NCI-H1417 treated with DMSO at 0.1 percent for 48 hours (cell line): ENCODE measurements at places on chromosomes 2 and 18.

DNA sequence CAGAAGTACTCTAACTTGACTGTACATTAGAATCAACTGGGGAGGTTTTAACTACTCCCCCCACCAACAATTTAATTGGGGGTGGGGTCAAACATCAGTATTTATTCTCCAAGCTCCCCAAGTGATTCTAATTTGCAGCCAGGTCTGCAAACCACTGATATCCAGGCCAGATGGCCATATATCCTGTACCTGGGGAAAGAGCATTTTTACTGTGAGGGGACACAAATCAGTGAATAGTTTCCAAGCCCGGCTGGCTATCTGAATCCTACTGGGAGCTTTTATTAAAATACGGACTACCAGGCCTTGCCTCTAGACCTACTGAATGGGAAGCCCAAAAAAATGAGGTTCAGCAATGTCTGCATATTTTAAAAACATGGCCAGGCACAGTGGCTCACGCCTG is 88.5 kb downstream of the TCF4 start:
- no peak for DNase-seq

DNA sequence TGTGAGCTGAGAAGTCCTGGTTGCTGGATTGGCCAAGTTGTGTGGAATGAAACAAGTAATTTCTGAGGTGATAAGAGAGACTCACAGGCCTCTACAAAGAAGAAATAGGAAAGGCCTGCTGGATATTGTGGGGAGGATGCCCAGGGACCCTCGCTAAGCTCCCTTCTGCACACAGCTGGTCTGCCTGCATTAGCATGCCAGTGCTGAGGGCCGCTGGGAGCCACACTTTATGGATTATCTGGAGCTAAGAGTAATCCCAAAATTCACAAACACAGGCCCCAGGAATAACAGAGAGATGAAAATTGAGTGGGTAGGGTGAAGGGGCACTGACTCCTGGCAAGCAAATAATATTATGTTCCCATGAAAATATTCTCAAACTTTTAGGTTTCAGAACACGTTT is 114.9 kb upstream of the SIX3 start:
- no peak for DNase-seq

DNA sequence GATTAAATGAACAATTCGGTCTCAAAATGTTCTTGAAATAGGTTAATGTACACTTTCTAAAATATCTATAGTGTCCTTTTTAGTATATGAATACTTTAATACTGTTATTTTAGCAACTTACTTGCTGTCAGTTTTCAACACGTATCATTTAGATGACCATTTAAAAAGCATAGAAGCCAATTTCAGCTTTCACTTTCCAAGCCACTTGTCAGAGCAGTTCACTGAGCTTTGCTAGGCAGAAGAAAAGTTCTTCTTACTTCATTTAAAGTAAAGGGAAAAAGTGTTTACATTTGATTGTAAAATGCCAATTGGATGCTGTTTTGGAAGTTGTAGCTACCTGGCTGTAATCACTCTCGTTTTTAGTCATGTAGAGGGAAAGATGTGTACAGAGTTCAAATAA is 126.0 kb downstream of the KCNH7 start:
- DNase-seq, result no peak

DNA sequence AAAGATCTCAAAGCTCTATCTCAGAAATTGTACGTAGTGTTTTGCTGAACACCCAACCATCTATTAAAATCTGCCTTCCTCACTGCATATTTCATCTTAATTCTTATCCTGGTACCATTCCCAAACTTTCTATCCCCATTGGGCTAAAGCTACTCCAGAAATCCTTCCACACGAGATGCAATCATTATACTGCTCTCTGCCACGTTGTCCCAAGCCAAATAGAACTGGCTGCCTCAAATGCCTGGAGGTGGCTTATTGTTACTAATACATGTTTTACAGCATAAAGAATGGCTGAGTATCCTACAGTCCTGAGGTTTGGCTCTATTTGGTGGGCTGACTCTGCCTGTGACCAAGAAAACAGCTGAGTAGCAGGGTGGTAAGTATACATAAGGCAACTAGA is 306.0 kb upstream of the ACVR2A start:
- no peak for DNase-seq

GRCh38 chr2:26922405-26923188 is 47.8 kb upstream of the MAPRE3 start:
- peak; percentile 13 for DNase-seq

- no peak for DNase-seq
Measured at GRCh38 chr2:44838116-44838790, 103.2 kb upstream of the SIX3 start.

DNA sequence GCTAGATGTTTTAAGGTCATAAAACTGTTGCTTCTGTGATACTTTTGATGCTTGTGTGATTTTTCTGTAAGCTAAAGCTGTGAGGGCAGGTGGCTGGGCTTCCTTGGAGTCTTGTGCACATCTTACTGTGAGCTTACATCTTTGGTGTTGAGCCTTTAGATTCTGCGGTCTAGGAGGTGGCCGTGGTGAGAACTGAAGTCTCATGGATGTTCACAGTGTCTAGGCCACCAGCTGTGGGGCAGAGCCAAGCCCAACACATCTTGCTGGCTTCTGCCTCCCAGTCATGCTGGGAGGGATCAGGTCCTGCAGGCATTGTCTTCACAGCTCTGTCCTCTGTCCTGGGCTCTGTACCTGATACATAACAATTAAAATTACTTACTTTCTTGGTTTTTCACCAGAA is 219.7 kb upstream of the HS6ST1 start:
- DNase-seq, result no peak

- peak; percentile 81 for DNase-seq
Measured at GRCh38 chr2:46306330-46306751, 9.1 kb downstream of the EPAS1 start.

DNA sequence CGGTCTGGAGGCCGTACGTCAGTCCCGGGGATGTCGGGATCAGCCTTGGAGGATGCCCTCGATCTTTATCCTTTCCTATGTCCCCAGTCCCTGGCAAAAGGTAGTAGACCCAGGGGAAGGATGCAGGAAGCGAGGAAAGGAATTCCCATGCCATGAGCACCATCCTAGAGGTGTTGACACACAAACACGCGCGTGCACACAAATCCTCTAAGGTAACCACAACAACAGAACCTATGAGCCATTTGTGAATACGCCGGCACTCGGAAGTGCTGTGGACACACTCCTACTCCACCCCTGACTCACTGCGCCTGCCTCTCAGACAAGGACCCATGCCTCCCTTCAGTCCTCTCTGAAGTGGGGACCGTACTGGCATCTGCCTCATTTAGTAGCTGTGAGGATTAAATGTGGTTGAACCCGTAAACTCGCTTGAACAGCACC is 11.3 kb upstream of the MLPH start:
- no peak for DNase-seq

- no peak for DNase-seq
Measured at GRCh38 chr2:187461294-187462261, 13.5 kb upstream of the CALCRL start.

DNA sequence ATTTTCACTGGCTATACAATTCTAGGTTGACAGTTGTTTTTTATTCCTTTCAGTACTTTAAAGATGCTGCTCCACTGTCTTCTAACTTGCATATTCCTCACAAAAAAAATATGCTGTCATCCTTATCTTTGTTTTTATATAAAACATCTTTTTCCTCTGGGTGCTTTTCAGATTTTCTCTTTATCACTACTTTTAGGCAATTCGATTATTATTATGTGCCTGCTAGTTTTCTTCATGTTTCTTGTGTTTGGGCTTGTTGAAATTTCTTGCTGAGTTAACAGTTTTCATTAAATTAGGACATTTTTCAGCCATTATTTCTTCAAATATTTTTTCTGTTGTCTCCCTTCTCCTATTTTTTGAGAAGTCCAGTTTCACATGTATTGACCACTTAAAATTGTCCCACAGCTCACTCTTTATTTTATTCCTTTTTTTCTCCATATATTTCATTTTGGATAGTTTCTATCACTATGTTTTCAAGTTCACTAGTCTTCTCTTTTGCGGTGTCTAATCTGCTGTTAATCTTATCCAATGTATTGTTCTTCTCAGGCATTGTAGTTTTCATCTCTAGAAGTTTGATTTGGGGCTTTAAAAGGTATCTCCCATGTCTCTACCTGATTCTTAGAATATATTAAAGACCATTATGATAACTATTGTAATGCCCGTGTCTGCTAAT is 205.1 kb upstream of the SIX3 start:
- DNase-seq, result no peak

GRCh38 chr2:14884651-14885050 is 252.1 kb downstream of the LRATD1 start:
- no peak for DNase-seq

GRCh38 chr2:120419073-120419472 is 73.1 kb downstream of the INHBB start:
- DNase-seq, result no peak

DNA sequence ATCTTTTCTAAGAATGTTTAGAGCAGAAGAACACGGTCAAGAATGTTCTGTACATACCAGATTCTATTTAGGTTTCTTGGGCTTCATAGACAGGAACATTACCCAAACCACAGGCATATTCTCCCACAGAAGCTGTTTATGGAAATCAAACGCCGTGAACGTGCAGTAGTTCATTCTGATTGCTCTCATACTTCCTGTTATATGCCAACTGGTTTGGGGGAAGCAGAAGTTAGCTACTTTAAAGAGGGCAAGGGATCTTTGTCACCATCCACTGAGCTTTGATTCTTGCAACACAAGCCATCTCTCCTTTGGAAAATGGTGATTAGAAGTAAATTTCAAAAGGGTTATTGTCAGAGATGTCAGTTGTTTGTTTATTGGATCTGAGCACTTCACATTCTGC is 182.2 kb upstream of the NRP2 start:
- DNase-seq, result no peak

- DNase-seq, result no peak
Measured at GRCh38 chr18:13390196-13390595, 171.6 kb downstream of the LDLRAD4 start.

DNA sequence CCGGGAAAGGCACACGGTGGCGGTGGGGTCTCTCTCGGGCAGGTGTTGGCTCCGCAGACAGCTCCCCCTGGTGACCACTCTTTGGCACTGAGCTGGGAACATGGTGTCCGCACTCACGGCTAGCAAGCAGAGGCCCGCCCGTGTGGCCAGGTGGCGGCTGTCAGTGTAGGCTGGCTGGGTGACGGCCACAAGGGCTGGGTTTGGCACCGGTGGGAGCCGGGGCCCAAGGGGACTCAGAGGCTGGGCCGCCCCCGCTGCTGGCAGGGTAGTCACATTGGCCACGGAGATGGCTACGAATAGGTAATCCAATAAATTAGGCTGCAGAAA is 1071.7 kb downstream of the RPIA start:
- no peak for DNase-seq

DNA sequence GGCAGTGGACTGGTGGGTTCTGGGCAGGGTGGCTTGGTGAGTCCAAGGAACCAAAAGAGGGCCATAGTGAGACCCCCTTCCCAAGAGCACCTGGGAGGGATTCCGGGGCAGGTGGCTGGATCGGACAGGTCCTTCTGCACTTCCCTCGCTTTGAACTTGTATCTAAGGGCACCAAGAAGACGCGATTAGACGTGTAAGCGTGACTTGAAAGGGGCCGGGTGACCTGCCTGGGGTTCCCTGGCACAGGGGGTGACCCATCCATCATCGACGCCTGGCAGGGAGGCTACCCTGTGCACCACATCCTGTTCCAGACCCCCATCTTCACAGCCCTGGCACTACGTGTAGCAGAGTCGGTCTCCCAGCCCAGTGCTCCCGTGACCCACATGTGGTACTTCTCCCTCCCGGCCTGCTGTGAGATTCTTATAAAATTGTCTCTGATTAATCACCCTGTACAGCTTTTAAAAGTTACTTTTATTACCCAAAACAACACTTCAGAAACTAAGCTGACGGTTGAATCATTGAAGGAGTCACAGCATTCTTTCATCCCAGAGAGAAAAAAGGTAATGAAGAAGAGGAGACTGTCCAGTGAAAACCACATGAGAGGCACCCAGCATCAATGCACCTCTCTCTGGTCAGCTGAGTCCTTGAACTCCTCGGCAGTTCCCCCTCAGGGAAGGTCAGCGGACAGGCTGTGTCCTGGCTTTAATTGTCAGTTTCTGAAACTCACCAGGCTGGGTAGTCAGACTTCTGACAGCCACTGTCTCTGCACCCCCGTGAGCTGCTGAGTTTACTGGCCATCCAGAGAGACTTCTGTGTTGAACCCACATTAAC is 13.0 kb downstream of the SH3BP4 start:
- DNase-seq, result no peak

GRCh38 chr2:6290217-6291015 is 575.3 kb downstream of the CMPK2 start:
- DNase-seq, result no peak

DNA sequence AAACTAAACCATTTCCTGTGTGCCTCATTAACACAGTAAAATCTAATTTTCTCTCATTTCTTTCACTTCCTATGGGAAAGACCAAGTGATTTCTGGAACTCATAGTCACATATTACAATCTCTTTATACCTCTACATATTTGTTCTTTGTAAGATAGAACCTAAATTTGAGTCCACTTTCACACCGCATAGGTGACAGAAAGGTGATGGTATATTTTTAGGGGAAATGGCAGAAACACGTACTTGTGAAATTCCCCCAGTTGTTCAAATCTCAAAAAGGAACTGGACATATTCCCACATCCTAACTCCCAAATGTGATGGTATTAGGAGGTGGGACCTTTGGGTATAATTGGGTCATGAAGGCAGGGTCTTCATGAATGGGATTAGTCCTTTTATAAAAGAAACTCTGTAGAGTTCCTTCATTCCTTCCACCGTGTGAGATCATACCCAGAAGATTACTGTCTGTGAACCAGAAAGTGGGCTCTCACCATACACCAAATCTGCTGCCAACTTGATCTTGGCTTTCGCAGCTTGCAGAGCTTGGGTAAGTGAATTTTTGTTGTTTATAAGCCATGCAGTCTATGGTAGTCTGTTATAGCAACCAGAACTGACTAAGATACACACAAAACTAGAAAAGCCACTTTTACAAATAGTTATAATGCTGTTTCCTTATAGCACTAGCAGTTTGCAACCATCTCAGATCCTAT is 542.1 kb downstream of the DSC3 start:
- no peak for DNase-seq

- no peak for DNase-seq
Measured at GRCh38 chr18:6482198-6482977, 67.7 kb upstream of the L3MBTL4 start.

- DNase-seq, result no peak
Measured at GRCh38 chr2:28150236-28150915, 242.3 kb upstream of the FOSL2 start.

DNA sequence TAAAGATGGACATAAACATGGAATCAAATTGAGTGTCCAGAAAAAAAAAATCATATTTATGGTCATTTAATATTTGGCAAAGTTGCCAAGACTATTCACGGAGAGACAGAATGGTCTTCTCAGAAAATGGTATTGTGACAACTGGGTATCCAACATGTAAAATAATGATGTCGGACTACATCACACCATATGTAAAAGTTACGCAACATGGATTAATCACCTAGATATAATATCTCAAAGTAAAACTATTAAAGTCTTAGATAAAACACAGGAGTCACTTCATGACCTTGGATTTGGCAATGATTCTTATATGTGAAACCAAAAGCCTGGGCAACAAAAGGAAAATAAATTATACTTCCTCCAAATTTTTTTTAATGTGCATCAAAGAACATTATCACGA is 1591.7 kb upstream of the DDX18 start:
- no peak for DNase-seq

GRCh38 chr2:152155209-152155608 is 20.4 kb downstream of the STAM2 start:
- DNase-seq, result no peak

- no peak for DNase-seq
Measured at GRCh38 chr18:49861659-49862058, 48.3 kb upstream of the ACAA2 start.
